ENCODE measurements at places on chromosomes 3 and 15. TPM values are rescaled to one million over a fixed set of nuclear protein-coding genes. Genes with fewer than 3 reads are reported as not detected.

VPS33B gene
- total RNA-seq = 19.9 TPM

SNAPC5 gene
- 40.7 TPM for total RNA-seq

RTP1 gene
- 0.40 TPM for total RNA-seq

PCLAF gene
- 8.0 TPM for total RNA-seq

CSNK1G1 gene
- total RNA-seq = 24.9 TPM

AGTR1 gene
- 5.9 TPM for total RNA-seq

GOLGA8N gene
- 12.3 TPM for total RNA-seq

TUBGCP4 gene
- 12.6 TPM for total RNA-seq

C3orf49 gene
- total RNA-seq = not detected

CEP63 gene
- 26.3 TPM for total RNA-seq
